Activated naive CD4-positive, alpha-beta T cell (primary cell): ENCODE measurements at places on chromosomes 5 and 9.

GRCh38 chr5:72166070-72166979 lies 59.0 kb downstream of the MAP1B start:
- no peak for DNase-seq

DNA sequence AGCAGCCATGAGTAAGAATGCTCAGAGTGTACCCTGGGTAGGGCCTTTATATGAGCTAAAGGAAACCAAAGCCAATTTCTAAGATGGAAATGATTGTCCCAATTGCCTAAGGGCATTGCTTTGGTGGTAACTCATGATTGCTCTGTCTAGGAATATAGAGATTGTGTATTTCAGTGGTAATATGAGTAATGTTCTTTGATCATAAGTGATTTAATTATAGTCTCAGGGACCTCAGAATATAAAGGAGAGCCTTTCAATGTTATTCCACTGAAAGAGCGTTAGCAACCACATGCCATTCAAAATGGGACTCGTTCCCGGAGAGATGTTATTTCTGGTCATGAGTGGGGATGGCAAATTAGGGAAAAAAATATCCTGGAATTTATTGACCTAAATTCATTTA lies 340.5 kb downstream of the ARHGEF28 start:
- DNase-seq: no peak

GRCh38 chr5:36723912-36724311 lies 117.5 kb downstream of the SLC1A3 start:
- no peak for DNase-seq

DNA sequence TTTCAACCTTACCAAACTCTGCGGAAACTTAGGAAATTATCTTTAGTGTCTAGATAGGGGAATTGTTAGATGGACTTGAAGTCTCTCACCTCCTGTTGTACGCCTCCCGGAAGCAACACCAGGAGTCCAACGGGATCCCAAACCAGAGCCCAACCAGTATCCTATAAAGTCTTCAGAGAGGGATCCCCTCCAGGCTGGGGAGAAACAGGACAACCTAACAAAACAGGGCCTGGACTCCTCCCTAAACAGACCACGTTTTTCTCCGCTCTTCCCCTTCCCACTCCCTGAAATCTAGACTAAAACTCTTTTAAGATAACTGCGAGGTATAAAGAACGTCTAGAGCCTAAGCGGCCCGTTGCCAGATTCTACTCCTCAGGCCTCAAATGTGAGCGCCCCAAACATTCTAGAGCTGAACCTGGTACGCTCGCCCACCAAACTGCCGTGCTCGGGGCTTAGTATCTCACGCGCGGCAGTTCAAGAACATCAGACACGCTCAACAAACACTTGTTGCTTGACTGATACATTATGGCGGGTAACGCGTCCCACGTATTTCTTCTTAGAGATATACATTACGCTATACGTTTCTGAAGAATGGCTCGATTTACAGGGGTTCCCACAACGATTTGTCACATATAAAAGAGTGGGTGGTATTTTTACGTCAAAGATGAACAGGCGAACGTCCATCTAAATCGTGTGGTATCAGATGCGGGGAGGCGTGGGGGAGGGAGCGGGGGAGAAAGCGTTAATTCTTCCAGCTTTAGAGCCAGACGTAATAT lies 663 bp upstream of the SMIM27 start:
- DNase-seq: peak; percentile 24

GRCh38 chr9:126317513-126317912 lies 9.1 kb upstream of the MVB12B start:
- peak; percentile 31 for DNase-seq

GRCh38 chr9:122815544-122815943 lies 12.8 kb downstream of the PDCL start:
- no peak for DNase-seq

GRCh38 chr5:73027361-73027760 lies 71.5 kb downstream of the FCHO2 start:
- no peak for DNase-seq

DNA sequence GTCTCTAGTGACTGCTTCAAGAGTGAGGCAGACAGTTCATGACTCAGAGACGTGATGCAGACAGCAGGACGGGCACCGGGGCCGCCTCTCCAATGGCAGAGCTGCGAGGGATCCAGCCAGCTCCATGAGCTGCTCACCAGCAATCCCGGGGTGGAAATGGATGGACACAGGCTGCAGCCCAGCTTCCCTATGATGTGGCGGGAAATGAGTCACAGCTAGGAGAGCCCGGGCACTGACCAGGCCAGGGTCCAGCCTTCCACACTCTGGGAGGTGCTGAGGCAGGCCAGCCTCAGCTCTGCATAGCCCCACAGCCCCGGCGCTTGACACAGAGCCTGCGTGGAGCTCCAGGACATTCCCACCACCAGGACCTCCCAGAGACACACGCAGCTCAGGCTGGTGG lies 244.8 kb upstream of the IRX2 start:
- no peak for DNase-seq

DNA sequence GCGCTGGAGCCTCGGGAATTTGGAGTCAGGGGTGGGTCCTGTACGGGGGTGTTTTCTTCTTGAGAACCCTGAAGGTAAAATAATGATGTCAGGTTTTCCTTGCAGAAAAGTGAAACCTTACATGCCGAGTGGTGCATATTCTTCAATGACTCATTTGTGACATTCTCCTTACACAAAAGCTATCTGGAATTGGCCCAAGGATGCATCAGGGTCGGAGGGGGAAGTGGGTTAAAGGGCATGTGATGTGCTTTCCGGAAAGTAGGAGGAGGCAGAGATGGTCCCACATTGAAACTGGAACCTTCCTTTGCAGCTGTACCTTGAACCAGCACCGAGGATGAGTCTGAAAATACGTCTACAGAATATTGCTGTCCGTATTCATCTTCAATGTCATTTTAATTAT lies 411.2 kb upstream of the IRX4 start:
- no peak for DNase-seq

GRCh38 chr5:2184563-2185540 lies 302.1 kb upstream of the IRX4 start:
- no peak for DNase-seq

DNA sequence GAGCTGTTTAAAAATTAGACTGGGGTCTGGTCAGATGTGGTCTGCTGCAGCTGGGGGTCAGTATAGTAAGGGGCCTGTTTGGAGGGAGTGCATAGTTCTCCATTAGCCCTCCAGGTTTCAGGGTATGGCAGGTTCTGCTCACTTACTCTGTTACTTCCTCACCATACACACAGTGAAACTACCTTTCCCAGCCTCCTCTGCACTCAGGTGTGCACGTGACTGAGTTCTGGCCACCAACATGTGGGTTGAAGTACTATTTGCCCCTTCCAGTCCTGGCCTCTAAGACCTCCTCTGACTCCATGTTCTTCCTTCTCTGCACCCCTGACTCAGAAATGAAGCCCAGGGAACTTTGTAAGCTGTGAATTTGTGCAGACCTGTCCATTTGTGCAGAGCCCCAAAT lies 190.5 kb upstream of the CLINT1 start:
- DNase-seq: no peak

GRCh38 chr9:126453156-126453963 lies 126.7 kb downstream of the MVB12B start:
- DNase-seq: no peak

DNA sequence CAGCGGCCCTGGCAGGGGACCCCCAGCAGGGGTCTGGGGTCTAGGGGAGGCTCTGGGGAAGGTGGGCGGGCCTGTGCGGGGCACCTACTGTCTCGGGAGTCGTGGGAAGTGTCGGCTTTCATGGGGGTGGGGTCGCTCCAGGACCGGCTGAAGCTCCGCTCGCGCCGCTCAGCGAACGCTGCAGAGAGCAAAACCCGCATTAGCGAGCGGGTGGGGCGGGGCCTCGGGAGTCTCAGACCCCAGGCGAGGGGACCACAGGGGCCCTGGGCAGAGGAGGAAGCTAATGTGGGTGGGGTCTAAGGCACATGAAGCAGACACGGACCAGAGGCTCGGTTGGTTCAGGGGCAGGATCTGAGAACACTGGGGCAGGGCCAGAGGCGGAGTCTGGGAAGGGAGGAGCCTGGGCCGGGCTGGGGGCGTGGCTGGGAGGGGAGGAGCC lies 5.5 kb downstream of the NSMF start:
- peak; percentile 57 for DNase-seq

GRCh38 chr5:137016783-137017324 lies 482.3 kb downstream of the SPOCK1 start:
- no peak for DNase-seq
